DMS153 (cell line): ENCODE measurements at places on chromosomes 1 and 21.

DNA sequence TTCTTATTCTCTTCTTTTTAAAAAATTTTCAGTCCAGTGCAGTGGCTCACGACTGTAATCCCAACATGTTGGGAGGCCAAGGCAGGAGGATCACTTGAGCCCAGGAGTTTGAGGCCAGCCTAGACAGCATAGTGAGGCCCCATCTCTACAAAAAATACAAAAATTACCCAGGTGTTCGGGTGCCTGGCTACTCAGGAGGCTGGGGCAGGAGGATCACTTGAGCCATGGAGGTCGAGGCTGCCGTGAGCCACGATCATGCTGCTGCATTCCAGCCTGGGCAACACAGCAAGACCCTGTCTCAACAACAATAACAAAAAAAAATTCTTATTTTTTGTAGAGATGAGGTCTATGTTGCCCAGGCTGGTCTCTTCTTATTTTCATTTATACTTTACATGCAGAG is 7.9 kb downstream of the PLA2G2D start:
- DNase-seq, result no peak

DNA sequence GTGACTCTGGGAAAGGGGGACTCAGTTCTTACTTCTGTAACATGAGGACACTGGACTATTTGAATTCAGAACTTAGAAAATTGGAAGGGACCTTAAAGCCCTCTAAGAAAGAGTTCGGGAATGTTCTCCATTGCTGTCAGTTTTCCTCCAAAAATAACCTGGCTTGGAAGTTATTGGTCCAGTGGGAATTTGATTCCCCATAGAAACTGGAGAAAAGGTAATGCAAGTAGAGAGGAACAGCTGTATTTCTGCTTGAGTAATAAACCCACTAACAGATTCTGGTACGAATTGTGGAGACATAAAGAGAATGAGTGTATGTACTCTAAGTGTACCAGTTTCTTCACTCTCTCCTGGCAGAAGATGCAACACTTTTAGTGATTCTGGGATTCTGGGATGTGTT is 1.8 kb downstream of the ZBED6 start:
- no peak for DNase-seq

GRCh38 chr1:54919367-54920359 is 32.7 kb upstream of the DHCR24 start:
- no peak for DNase-seq

DNA sequence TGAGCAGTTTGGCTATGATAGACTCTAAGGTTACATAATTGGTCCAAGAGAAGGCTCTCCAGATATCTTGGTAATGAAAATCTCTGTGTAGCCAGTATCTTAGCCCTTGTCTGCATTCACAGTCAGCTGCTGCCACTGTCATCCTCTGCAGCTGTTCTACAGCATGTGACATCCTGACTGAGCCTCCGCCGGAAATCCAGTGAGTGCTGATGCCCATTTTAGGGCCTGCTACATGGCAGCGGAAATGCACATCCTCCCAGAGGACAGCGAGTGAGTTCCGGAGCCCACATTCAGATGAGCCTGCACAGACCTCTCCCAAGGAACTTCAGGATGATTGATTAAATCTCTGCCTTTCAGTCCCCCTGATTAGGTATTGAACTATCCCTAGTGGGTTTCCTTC is 237.1 kb downstream of the HHIPL2 start:
- DNase-seq, result no peak

GRCh38 chr1:168114845-168115244 is 21.9 kb downstream of the GPR161 start:
- peak; percentile 46 for DNase-seq

DNA sequence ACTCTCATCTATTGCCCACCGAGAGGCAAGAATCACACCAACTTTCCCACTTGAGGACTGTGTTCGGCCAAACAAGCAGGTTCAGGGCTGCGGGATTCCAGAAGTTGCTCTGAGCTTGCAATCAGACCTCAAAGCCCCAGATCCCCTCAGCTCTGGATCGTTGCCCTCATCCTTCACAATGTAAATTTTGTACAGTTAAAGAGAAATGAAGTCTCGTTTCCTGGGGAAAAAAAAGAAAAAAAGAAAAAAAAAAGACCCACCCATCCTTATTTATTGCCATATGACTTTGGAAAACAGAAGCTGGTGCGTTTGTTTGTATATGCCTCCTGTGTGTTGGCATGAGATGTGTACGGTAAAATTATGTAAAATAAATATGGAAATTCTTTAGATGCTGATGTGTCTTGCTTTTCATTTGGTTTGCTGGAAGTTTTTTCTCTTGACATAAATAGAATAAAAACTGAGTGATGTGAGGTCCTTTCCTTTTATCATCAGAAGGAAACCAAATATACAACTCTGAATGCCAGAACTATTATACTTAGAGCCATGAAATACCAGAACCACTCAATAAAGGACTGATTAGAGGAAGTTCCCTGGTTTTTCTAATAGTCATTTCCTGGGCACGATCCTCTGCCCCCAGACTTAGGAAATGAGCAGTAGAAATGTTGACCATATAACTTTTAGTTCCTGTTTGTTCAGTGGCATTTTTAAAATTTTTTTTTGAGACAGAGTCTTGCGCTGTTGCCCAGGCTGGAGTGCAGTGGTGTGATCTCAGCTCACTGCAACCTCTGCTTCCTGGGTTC is 48.7 kb downstream of the LHX4 start:
- no peak for DNase-seq

GRCh38 chr1:178580876-178581275 is 68.0 kb downstream of the TEX35 start:
- DNase-seq, result no peak

- no peak for DNase-seq
Observed at GRCh38 chr1:50967416-50968157, 2.5 kb upstream of the CDKN2C start.

DNA sequence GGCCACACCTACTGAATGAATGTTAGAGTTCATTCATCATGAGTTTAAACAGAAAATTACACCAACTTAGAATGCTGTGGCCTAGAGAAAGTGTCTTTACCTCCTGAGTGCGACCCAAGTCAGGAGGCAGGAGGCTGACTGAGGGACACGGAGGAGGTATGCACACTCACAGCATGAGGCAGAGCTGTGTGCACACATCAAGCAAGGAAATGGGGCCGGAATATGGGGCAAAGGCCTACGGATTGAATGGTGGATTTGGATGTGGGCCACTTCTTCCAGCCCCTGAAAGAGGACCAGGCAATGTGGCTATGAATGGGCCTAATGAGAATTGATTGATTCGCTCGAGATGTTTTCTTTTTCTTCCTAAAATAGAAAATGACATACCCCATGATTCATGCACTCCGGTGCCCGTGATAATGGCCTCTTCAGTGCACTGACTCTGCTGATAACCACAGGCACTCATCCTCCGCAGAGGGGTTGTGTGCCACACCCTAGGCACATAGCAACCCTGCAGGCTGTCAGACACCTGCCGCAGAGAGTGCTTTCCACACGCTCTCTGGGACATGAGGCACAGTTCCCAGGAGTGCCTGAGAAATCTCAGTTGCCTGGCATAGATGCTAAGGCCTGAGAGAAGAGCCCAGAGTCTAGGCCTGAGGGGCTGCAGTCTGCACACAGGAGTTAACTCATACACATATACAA is 155.5 kb downstream of the GLUL start:
- peak; percentile 100 for DNase-seq

DNA sequence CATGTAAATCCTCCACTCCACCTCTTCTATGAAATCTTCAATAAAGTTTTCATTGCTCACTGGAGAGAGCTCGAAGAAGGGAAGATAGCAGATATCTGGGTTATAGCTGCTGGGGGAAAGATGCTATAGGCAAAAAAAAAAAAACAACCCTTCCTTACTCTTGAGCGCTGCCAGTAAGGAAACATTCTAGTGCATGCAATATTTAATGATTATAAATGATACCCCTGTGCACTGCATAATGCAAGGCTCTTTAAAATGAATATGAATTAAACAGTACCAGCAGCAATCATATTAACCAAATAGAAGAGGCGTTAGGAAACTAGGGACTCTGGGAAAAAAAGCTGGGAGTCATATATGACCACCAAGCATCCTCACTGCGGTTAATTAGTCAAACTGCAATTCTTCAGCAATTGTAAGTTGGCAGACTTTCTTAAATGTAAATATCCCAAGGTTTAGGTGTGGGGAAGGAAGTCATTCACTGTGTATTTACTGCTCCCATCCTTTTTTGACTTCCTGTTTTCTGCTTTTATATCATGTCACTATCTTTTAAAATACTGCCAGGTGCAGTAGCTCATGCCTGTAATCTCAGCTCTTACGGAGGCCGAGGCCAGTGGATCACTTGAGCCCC is 3.7 kb upstream of the DMRTB1 start:
- DNase-seq, result no peak

DNA sequence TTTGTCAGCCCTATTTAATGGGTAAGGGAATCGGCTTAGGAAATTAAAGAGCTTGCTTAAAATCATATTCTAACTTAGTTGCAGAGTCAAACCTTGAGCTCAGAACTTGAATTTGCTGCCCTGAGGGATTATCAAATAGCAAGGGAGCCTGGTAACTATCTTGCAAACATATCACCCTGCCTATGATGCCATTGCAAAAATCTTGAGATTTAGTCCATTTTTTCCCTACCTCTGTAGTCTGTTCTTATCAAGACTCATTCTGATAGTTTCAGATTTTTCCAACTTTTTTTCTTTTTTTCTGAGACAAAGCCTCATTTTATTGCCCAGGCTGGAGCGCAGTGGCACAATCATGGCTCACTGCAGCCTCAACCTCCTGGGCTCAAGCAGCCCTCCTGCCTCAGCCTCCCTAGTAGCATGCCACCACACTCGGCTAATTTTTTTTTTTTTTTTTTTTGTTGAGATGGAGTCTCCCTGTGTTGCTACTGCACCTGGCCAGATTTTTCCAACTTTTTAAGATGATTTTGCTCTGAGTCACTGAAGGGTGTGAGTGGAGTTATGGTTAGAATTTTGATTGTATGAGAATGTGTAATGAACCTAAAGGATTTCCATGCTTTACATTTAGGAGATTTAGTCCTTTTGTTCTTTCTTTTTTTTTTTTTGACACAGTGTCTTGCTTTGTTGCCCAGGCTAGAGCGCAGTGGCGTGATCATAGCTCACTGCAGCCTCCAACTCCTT is 12.2 kb downstream of the SARS1 start:
- DNase-seq, result no peak
